ENCODE measurements at places on chromosomes 12 and 14.

- DNase-seq: no peak
Observed at GRCh38 chr12:89156340-89156739, 196.0 kb downstream of the DUSP6 start.

- no peak for DNase-seq
Observed at GRCh38 chr12:130796985-130797686, 41.9 kb downstream of the STX2 start.

DNA sequence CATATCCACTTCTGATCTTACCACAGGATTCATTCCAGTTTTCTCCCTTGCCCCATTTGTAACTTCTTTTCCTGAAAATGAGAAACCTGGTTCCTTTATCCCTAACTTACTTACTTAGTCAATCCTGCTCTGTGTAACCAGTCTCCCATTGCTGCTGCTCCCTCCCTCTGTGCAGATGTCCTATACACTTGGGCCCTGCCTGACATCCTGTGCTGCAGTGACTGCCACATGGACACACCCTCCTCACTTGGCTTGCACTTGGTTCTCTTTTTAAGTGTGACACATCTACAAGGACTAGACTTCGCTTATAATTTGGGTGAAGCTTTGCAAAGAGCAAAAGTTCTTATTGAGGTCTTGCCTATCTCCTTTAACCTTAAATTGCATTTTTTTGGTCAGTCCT, 51.4 kb downstream of the FGD4 start:
- DNase-seq: no peak

DNA sequence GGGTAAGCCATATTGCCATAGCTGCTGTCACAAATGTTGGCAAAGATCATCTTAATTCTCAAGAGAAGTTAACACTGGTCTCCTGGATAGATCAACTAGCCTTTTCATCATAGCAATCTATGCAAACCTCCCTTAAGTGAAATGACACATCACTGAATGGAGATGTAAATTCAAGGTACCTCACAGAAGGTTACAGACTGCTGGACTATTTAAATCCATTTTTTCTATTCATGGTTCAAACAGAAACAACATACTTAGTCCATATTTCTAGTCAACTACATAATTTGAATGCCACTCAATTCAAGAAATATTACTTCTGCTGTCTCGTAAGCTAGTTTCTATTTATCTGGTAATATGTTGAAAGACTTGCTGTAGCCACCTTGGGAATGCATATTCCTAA, 748.3 kb downstream of the C12orf50 start:
- DNase-seq: no peak

DNA sequence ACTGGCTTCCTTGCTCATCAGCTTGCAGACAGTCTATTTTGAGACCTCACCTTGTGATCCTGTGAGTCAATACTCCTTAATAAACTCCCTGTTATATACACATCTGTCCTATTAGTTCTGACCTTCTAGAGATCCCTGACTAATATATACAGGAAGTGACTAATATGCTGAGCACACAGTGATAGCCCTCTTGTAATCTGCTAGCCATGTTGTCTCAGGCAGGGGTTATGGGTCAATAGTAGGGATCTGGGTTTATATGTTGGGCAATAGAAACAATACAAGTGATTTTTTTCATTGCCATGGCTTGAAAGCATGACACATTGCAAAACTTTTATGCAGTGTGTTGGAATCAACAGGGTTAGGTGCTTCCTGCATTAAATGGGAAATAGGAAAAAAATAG, 562.2 kb downstream of the GALC start:
- DNase-seq: no peak

DNA sequence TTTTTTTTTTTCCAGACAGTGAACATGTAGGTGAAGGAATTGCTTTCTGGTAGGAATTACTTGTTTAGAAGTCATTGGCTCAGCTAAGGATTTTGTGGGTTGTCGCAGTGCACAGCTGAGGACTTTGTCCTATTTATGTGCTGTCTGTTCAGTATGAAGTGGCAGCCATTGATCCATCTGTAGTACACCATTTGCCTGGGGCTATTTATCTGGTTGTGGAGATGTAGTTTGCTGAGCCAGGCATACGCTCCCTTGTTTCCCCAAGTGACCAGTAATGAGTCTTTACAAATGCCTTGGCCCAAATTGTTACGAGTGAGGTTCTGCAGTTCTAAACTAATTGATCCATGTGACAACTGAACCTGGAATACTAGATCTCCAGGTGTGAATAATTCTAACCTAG, 140.1 kb downstream of the NRXN3 start:
- DNase-seq: no peak

DNA sequence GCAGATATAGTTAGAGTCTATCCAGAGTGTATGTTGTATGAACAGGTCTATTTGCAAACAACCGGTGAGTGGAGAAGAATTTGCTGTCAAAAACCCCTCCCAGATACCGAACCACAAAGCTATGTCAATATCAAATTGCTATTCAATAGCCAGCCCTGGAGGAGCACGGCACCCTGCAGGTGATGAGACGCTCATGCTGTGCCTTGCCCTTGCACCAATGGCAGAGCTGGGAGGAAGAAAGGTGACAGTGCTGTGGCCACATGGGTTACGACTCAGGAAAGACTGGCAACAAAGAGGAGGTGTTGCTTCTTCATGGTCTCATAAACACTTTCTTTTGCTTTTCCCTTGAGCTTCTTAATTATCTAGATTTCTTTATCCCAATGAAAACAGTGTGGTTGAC, 55.7 kb downstream of the PAX9 start:
- DNase-seq: no peak

GRCh38 chr12:77362509-77363210, 297.3 kb upstream of the E2F7 start:
- no peak for DNase-seq

DNA sequence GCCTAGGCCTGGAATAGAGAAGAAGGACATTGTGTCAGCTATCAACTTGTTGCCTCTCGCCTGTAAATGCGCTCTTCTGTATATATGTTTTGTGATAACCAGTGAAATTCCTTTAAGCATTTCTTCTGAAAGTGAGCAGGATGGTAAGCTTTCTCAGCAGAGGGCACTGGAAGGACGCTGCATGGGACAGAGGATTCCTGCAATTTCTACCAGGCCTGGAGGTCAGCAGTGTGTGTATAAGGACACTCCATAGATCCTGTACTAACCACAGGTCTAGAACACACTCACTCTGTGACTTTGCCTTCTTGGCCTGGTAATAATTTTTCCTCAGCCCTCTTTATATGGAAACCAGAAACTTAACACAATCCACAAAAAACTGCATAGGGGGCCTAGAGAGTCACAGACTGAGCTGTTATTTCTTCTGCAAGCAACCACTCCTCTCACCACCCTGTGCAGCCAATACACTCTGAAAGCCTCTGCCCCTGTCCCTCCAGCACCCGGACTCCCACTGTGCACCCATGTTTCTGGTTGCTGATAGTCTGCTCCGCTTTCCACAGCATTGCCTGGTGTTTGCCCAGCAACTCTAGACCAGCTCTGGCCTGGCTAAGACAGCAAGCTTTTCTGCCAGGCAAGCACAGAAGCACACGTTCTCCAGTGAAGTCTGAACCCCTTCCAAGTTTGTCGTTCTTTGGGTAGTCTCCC, 94.0 kb upstream of the RMST start:
- DNase-seq: no peak

DNA sequence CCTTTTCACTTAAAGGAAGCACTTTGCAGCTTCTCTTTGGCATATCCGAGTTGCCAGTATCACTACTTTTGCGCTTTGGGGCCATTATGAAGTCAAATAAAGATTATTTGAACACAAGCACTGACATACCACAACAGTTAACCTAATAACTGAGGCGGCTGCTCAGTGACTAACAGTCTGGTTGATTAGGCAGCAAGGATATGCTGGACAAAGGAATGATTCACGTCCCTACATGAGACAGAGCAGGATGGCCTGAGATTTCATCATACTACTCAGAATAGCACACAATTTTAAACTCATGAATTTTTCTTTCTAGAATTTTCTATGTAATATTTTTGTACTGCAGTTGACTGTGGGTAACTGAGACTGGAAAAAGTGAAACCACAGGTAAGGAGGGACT, 56.9 kb upstream of the E2F7 start:
- DNase-seq: no peak

DNA sequence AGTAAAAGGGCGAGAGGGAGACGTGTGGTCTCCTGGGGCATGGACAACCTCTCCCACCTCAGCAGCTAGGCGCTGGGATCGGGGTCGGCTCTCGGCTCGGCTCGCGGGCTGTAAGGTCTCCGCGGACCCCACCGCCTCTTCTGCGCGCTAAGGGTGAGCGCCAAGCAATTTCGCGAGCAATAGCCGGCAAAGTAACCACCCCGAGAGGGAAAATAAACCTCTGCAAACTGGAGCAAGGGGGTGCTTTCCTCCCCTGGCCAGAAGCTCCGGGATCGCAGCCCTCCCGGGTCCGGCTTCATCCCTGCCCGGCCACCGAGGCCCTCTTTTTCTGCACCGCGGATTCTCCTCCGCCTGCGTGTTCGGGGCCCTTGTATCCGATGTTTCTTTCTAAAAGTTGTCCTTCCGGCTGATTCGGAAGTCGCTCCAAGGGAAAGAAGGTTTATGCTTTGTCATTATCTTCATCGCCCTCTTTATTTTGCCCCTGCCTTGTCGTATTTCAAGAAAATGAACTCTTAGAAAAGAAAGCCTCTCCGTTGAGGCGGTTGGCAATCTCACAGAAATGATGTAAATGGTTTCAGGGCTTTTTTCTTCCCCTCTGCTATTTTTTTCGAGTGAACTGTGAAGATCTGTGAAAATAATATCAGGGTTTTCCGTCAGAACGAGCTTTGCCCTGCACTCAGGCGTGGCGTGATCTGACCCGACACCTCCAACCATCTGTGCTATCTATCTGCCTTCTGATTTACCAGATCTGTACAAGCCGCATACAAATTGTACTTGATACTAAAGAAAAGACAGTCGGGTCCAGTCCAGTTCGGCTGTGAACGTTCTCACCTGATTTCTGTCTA, 1.7 kb upstream of the SIX6 start:
- no peak for DNase-seq

DNA sequence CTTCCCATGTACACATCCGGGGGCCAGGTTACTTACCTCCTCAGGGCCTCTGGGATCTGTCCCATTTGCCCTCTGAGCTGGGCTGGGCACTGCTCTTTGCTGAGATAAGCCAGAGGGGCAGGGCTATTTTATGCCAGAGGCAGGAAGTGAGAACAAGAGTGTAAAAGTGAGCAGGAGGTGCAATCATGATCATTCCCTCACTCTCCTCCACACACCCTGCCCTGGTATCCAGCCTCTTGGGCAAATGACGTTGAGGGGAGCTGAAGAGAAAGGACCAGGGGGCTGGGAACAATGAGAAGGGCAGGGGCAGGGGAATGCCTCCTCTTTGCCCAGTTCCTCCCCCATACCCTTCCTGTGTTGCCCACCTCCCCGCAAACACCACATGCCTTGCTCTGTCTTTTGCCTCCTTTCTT, 4.2 kb downstream of the LPAR5 start:
- no peak for DNase-seq

DNA sequence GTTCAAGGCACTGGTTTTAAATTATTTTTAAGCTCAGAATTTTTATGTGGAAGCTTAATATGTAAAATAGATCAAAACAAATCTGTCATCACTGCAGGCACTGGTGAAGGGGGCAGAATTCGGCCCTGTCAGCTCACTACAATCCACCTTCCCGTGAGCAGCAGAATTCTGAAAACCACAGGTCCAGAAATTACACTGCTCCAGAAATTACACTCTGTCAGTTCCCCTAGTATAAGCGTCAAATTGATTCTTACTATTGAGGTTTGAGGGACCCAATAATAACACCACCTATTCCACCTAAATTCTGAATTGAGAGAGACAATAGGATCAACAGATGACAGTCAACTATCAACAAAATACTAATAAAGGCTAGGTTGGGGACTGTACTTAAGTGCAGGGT, 245.5 kb downstream of the PHLDA1 start:
- DNase-seq: no peak

GRCh38 chr14:51097287-51097686, 2.4 kb upstream of the TRIM9 start:
- DNase-seq: no peak
